Smooth muscle cell of the coronary artery (primary cell): ENCODE measurements at places on chromosomes 2 and 18. TPM values are rescaled to one million over a fixed set of nuclear protein-coding genes. Genes with fewer than 3 reads are reported as not detected.

Gene KCNK3
- 0.23 and 1.1 TPM in 2 replicates for total RNA-seq

Gene GAREM2
- 0.35 and 1.1 TPM in 2 replicates for total RNA-seq

Gene LDLRAD4
- total RNA-seq = 0.45 TPM in 1 of 2 replicates, not detected in the other

Gene FTCDNL1
- 0.30 and 1.4 TPM in 2 replicates for total RNA-seq

Gene CABYR
- 2.0 and 3.4 TPM in 2 replicates for total RNA-seq

Gene TEX44
- total RNA-seq = not detected in 2 replicates

Gene RGPD3
- total RNA-seq = under 0.01 and 0.15 TPM in 2 replicates

Gene GCA
- 4.1 and 6.1 TPM in 2 replicates for total RNA-seq

Gene TANC1
- total RNA-seq = 23.3 and 61.2 TPM in 2 replicates

Gene GPR45
- total RNA-seq = not detected in 2 replicates

Gene PFN4
- total RNA-seq = 0.60 TPM in 1 of 2 replicates, not detected in the other

Gene DUSP19
- total RNA-seq = 3.4 and 4.2 TPM in 2 replicates

Gene SLC8A1
- 23.1 and 25.4 TPM in 2 replicates for total RNA-seq
